ENCODE measurements at places on chromosomes 4 and X. TPM values are rescaled to one million over a fixed set of nuclear protein-coding genes. Genes with fewer than 3 reads are reported as not detected.
A peak's percentile ranks its signal among the peaks of the same experiment; 100 is the strongest.

The SMR3B gene
- total RNA-seq, result not detected

GRCh38 chr4:77450006-77450405, 155.6 kb upstream of the CXCL13 start:
- H3K27ac ChIP-seq, result peak overlapping the region; percentile 33
- no peak overlapping the region for H3K4me3 ChIP-seq
- no peak for DNase-seq
- H3K27me3 ChIP-seq, result no peaks in the 10 kb centered on the region
- H3K4me1 ChIP-seq, result peaks cover 37% of the 10 kb centered on the region

DNA sequence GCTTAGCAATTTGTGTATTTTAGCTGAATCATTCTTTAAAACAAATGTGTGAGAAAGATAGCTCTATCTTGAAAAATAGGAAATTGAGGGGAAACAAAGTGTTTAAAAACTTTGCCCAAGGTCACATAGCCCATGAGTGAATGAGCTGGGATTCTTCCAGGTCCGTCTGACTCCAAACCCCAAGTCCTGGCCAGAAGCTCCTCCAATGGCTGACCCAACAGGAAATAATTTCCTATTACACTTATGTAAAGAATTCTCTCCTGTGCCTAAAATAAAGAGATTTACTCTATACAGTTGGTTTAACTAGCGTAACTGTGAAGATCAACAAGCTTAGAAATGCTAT, 287.6 kb downstream of the ARHGAP24 start:
- H3K36me3 ChIP-seq, result no peaks in the 10 kb centered on the region
- peak overlapping the region; percentile 15 for H3K4me3 ChIP-seq
- H3K4me1 ChIP-seq, result peaks cover 29% of the 10 kb centered on the region
- H3K27me3 ChIP-seq, result no peaks in the 10 kb centered on the region
- no peak for DNase-seq

DNA sequence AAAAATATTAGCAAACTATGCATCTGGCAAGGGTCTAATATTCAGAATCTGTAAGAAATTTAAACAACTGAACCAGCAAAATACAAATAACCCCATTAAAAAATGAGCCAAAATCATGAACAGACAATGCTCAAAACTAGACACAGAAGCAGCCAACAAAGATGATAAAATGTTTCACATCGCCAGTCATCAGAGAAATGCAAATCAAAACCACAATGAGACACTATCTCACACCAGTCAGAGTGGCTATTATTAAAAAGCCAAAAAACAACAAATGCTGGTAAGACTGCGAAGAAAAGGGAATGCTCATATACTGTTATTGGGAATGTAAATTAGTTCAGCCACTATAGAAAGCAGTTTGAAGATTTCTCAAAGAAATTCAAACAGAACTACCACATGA, 201.3 kb upstream of the CPEB2 start:
- H3K27ac ChIP-seq, result no peak overlapping the region
- no peak overlapping the region for H3K4me3 ChIP-seq
- no peaks in the 10 kb centered on the region for H3K4me1 ChIP-seq
- no peaks in the 10 kb centered on the region for H3K36me3 ChIP-seq
- DNase-seq, result no peak

DNA sequence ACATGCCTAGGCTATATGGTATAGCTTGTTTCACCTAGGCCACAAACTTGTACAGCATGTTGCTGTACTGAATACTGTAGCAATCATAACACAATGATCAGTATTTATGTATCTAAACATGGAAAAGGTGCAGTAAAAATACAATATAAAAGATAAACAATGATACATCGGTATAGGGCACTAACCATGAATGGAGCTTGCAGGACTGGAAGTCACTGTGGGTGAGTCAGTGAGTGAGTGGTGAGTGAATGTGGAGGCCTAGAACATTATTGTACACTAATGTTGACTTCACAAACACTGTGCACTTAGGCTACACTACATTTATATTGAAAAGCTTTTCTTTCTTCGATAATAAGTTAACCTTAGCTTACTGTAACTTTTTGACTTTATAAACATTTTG, 45.6 kb upstream of the ANK2 start:
- no peak overlapping the region for H3K27ac ChIP-seq
- H3K4me3 ChIP-seq, result no peak overlapping the region
- no peaks in the 10 kb centered on the region for H3K4me1 ChIP-seq

Measured in esophagus muscularis mucosa (tissue), 4 donors.